ENCODE measurements at places on chromosomes 3 and 15. TPM values are rescaled to one million over a fixed set of nuclear protein-coding genes. Genes with fewer than 3 reads are reported as not detected.

GRCh38 chr15:84946772-84947489 is 34.7 kb upstream of the PDE8A start:
- no peaks in the 10 kb centered on the region for H3K27me3 ChIP-seq
- no peaks in the 10 kb centered on the region for H3K36me3 ChIP-seq
- no peak for DNase-seq
- peaks cover 32% of the 10 kb centered on the region for H3K4me1 ChIP-seq
- no peak overlapping the region for H3K4me3 ChIP-seq

The CSPG4 gene
- polyA plus RNA-seq = not detected

DNA sequence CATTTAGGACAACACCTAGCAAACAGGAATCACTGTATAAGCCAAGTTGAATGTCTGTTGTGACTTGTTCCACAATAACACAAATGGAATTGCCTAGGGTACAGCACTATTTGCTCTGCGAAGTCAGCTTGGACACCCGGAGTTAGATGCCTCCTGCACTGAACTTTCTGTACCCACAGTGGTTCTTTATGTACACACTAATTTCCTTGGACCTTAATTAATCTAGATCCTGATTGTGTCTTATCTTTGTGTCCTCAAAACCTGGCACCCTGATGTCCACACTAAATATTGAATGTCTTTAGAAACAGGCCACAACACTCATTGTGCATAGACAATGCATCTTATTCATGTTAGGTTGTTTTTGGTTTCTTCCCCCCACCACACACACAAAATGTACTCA is 278.9 kb upstream of the NR2F2 start:
- no peaks in the 10 kb centered on the region for H3K36me3 ChIP-seq
- no peak for DNase-seq
- H3K4me3 ChIP-seq = no peak overlapping the region
- no peak overlapping the region for H3K27ac ChIP-seq
- H3K4me1 ChIP-seq = peaks cover 47% of the 10 kb centered on the region

The SEMA3G gene
- polyA plus RNA-seq = not detected

- H3K4me1 ChIP-seq = no peaks in the 10 kb centered on the region
- DNase-seq = no peak
- H3K27ac ChIP-seq = no peak overlapping the region
- no peaks in the 10 kb centered on the region for H3K36me3 ChIP-seq
Observed at GRCh38 chr3:119181765-119182164, 8.4 kb downstream of the UPK1B start.

GRCh38 chr3:78823434-78823833 is 944.4 kb downstream of the ROBO1 start:
- H3K27me3 ChIP-seq = no peaks in the 10 kb centered on the region
- no peaks in the 10 kb centered on the region for H3K4me1 ChIP-seq
- H3K27ac ChIP-seq = no peak overlapping the region
- no peak for DNase-seq
- no peak overlapping the region for H3K4me3 ChIP-seq

The ZPLD1 gene
- not detected for polyA plus RNA-seq

The GOLGA8B gene
- polyA plus RNA-seq = 236 TPM
